Fibroblast of skin of left quadriceps (primary cell): ENCODE measurements at places on chromosomes 12 and 14.

DNA sequence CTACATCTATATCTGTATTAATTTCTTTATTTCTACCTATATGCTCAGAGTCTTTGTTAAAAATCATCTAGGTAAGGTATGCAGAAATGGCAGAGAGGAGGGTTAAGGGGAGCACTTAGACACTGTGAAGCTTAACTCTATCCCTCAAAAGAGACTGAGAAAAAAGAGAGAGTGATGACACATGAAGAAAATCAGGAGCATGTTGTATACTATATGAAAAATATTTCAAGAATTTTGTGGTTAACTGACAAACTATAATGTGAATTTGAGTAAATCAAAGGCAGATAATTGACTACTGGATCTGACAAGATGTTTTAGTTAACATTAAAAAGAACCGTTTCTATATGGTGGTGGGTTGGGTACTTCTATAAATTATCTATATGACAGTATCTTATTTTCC is 1814.2 kb upstream of the SEL1L start:
- DNase-seq: peak; percentile 35

DNA sequence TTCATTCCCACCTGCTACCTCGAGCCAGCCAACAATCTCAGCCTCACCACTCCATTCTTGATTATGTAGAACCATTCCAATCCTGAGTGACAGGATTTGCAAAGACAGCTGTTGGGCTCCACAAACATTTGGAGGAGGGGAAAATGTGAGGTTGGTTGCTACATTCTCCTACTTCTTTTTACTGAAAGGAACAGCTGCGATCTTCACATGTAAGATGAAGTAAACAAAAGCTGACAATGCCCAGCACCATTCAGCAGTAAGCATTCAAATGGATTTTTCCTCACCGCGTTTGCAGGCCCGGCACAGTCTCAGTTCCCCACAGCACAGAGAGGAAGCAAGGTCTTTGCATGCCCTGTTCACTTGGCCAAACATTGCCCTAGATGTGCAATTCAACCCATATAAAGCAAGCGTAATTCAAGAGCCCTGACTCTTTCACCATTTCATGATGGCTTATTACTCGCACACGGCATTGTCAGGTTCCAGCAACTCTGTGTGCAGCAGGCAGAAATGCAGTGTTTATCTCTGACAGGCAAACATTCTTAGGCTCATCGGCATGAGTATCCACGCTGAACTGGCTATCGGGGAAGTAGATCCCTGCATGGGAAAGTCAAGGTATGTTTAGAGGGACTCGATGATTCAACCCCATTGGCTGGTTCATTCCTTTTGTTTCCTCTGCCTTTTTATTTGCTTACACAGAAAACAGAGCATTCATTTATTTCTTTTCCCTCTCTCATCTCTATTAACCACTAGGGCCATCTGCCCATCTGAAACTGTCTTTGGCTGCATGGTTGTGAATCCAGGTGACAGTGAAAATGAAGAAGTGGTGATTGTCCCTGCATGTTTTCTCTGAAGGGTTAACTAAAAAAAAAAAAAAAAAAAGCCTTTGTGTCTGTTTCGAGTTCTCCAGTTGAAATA is 236.1 kb upstream of the PLEKHG7 start:
- DNase-seq: no peak

- DNase-seq: no peak
These were observed 226.8 kb downstream of the FBXL14 start for GRCh38 chr12:1367331-1368291.

DNA sequence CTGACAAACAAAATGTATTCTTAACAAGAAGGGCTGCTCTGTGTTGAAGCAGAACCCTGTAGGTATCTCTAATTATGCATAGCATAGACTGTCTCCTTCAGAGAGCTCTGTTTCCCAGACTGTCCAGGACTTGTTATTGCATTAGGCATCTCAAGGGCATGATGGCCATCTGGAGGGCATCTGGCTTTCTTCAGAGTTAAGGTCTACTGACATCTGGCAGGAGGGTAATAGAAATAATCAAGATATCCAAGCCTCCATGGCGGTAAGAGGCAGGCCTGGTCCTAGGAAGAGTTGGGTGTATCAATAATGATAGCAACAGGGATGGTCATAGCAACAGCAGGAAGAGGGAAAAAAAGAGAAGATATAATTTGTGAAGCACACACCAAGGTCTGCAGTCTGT is 161.2 kb downstream of the TTC8 start:
- no peak for DNase-seq

- no peak for DNase-seq
These were observed 475 bp upstream of the PCNX1 start for GRCh38 chr14:70906793-70907175.

- DNase-seq: no peak
These were observed 1095.1 kb downstream of the BCL11B start for GRCh38 chr14:98176892-98177291.

GRCh38 chr12:41507286-41507685 is 319.2 kb downstream of the PDZRN4 start:
- DNase-seq: no peak

GRCh38 chr14:55026793-55027561 is at the start of the genes SOCS4 and WDHD1:
Gene SOCS4, plus strand, starts transcription at chr14:55027236. Its CDS starts 15,806 bp downstream, at chr14:55043042.
Gene WDHD1, minus strand, starts transcription at chr14:55027099. Its CDS starts 312 bp downstream, at chr14:55026787.
- DNase-seq: peak; percentile 74

DNA sequence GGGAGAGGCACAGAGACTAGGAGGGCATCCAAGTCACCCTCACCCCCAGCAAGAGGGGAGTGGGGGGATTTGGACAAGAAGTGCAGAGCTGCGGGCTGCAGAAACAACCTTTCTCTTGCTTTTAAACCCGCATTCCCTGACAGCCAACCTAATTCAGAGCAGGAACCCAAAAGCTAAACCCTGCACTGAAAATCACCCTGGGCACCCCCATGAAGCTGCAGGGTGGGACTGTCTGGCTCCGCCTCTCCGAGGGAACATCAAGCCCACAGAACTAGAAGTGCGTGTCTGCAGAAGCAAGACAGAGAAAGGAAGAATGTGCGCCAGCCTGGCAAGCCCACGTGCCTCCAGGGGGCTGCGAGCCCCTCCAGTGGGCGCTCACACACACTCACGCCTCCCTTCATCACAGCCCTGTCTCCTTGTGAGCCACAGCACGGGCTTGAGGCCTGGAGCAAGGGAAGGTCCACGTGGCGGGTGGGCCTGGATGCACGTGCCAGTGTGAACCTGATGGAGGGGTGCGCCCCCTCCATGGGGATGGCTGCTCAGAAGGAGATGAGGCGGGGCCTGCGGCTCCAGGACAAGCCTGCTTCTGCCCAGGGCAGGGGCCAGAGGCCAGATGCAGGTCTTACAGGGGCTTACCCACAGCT is 27.8 kb upstream of the PNMA1 start:
- DNase-seq: no peak

- peak; percentile 78 for DNase-seq
These were observed 4.4 kb downstream of the TNS2 start for GRCh38 chr12:53054112-53054878.

GRCh38 chr12:60394665-60395064 is 798.8 kb downstream of the SLC16A7 start:
- DNase-seq: peak; percentile 86

GRCh38 chr12:82593901-82594396 is 92.8 kb upstream of the TMTC2 start:
- no peak for DNase-seq

DNA sequence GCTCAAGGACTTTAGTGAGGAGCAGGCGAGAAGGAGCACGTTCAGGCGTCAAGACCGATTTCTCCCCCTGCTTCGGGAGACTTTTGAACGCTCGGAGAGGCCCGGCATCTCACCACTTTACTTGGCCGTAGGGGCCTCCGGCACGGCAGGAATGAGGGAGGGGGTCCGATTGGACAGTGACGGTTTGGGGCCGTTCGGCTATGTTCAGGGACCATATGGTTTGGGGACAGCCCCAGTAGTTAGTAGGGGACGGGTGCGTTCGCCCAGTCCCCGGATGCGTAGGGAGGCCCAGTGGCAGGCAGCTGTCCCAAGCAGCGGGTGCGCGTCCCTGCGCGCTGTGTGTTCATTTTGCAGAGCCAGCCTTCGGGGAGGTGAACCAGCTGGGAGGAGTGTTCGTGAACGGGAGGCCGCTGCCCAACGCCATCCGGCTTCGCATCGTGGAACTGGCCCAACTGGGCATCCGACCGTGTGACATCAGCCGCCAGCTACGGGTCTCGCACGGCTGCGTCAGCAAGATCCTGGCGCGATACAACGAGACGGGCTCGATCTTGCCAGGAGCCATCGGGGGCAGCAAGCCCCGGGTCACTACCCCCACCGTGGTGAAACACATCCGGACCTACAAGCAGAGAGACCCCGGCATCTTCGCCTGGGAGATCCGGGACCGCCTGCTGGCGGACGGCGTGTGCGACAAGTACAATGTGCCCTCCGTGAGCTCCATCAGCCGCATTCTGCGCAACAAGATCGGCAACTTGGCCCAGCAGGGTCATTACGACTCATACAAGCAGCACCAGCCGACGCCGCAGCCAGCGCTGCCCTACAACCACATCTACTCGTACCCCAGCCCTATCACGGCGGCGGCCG is 1.1 kb downstream of the PAX9 start:
- DNase-seq: no peak

- DNase-seq: no peak
These were observed 79.9 kb downstream of the NEDD1 start for GRCh38 chr12:96986883-96987523.

DNA sequence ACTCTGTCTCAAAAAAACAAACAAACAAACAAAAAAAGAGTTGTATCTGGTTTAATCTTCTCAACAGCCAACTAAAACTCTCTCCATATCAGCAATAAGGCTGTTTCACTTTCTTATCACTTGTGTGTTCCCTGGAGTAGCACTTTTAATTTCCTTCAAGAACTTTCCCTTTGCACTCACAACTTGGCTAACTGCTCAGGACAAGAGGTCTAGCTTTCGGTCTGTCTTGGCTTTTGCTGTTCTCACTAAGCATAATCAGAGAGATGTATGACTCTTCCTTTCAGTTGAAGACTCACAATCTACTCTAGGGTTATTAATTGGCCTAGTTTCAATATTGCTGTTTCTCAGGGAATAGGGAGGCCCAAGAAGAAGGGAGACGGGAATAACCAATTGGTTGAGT is 12.3 kb downstream of the NEMP1 start:
- DNase-seq: no peak

- no peak for DNase-seq
These were observed 106.0 kb downstream of the ITPR2 start for GRCh38 chr12:26726956-26727355.

- no peak for DNase-seq
These were observed 2.2 kb upstream of the PPTC7 start for GRCh38 chr12:110585231-110585799.

DNA sequence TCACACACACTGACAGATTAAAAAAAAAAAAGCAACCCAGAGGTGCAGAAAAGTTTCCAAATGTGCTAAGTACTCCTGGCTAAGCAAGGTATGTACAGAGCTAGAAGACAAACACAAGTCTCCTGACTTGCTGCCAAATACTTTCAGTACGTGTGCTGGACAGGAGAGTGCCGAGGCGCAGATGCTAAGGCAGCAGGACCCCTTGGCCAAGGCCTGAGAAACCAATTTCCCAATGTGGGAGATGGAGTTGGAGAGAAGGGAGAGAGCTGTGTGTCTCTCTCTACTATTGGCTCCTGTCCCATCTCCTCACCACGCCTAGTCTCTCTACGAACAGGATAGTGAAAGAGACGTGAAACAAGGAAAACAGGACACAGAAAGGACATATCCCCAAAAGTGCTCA is 5.3 kb downstream of the SPRYD3 start:
- no peak for DNase-seq

DNA sequence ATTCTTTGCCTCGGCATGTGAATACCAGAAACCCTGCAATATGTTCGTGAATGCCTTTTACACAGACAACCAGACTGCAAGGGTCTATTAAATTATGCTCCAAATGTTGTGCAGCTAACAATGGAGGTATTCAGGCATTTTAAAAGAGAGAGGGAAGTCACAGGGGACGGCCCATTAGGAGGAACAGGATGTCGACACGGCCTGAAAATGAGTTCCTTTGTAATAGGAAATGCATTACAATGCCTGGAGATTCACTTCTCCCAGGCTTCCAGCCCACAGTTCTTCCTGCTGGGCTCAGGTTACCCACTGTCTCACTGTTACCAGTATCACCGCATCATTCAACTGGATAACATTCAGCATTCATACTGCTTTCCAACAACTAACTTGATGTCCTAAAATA is 2.5 kb downstream of the DUSP6 start:
- no peak for DNase-seq

DNA sequence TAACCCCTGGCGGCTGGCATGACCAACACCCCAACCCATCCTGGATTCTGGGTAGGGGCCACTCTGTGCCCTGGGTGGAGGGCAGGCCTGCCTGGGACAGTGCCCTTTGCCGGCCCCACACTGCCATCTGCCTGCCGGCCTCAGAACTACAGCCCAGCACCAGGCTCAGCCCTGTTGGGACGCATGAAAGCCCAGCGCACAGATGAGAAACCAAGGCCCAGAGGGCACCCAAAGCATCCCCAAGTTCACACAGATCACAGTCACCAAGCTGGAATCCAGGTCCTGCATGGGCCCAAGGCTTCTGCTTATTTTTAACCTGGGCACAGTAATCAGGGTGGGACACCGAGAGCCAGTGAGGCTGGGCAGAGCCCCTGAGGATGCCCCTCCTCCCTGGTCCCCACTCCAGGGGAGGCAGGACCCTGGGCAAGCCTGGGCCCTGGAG is 26.2 kb downstream of the RFLNA start:
- peak; percentile 20 for DNase-seq

- DNase-seq: no peak
These were observed 335.6 kb downstream of the BTG1 start for GRCh38 chr12:91810077-91810476.

DNA sequence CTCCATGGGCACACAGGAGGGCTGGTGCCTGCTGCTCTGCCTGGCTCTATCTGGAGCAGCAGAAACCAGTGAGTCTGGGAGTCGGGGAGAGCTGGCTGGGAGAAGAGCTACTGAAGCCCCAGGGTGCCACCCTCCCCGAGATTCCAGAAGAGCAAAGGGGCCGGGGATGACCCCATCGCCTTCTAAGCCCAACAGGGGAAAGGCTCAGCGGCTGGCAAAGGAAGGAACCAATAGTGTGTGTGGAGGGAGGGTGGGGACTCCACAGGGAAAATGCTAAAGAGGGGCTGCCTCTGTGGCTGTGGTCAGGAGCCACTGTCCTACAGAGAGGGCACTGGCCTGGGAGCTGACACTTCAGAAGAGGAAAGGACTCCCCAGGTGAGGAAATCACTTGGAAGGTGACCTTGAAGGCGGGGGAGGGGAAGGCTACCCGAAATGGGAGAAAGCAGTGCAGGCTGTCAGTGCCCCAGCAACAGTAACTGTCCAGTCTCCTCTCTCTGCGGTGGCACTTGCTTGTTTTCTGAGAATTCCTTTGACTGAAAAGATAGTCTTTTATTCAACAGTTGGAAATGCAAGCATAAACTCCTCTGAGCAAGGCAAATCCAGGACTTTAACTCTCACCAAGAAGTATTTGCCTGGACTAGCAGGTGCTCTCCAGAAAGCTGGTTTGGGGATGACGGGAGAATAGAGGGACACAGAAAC is 552 bp downstream of the TAPBPL start:
- DNase-seq: no peak

DNA sequence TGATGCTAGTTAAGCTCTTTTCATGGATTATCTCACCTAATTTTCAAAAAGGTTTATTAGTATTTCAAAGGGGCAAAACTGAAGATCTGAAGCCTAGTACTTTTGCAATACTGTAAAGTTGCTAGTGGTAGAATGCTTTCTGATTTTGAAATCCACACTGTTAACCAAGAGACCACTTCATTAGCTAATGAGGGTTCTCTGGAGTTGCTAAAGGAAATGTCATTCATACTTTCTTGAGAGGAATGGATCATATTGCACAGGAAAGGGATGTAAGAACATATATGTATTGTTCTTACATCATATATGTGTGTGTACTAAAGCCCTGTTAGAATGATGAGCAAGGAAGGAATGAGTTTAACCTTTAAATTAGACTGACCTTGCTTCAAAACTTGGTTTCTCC is 39.0 kb upstream of the LDHB start:
- peak; percentile 10 for DNase-seq

- no peak for DNase-seq
These were observed 168.8 kb upstream of the BCL2L14 start for GRCh38 chr12:11901701-11902524.
